Stimulated activated CD8-positive, alpha-beta memory T cell treated with anti-CD3 and anti-CD28 coated beads, Interleukin-7, amount 100 ng/mL, for 1 hour (primary cell): ENCODE measurements at places on chromosomes 7 and 10.

GRCh38 chr7:12674861-12675260 is 12.6 kb upstream of the ARL4A start:
- DNase-seq, result no peak

- DNase-seq, result no peak
These were observed 36.5 kb downstream of the ITPRID1 start for GRCh38 chr7:31550432-31550831.

DNA sequence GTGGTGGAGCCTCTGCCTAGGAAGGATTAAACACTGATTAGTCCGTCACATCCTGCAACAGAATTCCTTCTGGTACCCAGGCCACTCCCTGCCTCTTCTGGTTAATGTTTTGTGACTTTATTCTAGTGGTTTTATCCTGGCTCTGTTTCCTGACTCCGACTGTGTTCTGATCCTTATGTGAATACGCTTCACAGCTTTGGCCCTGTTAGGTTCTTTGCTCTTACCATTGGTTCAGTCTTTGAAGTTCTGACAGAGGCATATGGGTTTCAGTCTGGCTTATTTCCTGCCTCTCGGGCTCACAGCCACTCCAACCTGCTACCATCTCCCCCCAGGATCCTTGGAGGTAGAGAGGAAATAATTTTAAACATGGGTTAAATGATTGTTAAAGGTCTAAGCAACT is 23.2 kb upstream of the FGL2 start:
- DNase-seq, result no peak

DNA sequence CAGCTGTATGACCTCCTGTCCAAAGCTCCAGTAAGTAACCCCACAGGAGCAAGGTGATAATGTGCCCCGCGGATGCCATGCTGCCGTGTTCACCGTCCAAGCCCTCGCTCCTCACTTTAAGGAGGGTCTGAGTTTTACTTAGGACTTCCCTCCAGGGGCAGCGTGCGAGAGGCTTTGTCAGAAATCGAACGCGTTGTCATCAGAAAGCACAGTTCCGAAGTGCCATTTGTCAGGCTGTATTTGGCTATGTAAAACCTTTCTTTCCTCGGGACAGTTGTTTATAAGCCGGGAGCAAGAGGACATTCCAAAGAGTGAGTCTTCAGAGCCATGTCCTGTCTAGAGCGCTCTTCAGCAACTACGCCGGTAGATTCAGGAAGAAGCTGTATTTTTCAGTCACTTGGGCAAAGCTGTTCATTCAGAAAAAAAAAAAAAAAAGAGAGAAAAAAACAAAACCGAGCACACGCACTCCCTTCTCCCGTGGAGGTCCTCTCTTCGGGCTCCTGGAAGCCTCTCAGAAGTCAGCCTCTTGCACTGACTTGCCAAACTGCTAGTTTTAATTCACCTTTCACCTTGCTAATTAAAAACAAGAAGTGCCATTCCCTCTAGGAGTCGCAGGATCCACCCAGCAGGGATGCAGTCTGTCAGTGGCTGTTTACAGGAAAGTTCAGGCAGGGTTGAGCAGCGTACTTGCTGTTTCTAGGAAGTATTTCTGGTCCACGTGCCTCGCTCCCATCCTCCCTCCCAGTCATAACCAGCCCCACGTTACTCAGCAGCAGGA is at the start of gene SEMA3E:
Gene SEMA3E, minus strand, starts transcription at position 676 of the 778 bp plus-strand sequence.
- DNase-seq, result no peak
